Stimulated activated CD8-positive, alpha-beta memory T cell treated with anti-CD3 and anti-CD28 coated beads, Interleukin-15, amount 100 ng/mL, for 1 hour (primary cell): ENCODE measurements at places on chromosomes 4 and X.

- DNase-seq: no peak
These were observed 15.7 kb downstream of the RNF128 start for GRCh38 chrX:106742193-106742592.

DNA sequence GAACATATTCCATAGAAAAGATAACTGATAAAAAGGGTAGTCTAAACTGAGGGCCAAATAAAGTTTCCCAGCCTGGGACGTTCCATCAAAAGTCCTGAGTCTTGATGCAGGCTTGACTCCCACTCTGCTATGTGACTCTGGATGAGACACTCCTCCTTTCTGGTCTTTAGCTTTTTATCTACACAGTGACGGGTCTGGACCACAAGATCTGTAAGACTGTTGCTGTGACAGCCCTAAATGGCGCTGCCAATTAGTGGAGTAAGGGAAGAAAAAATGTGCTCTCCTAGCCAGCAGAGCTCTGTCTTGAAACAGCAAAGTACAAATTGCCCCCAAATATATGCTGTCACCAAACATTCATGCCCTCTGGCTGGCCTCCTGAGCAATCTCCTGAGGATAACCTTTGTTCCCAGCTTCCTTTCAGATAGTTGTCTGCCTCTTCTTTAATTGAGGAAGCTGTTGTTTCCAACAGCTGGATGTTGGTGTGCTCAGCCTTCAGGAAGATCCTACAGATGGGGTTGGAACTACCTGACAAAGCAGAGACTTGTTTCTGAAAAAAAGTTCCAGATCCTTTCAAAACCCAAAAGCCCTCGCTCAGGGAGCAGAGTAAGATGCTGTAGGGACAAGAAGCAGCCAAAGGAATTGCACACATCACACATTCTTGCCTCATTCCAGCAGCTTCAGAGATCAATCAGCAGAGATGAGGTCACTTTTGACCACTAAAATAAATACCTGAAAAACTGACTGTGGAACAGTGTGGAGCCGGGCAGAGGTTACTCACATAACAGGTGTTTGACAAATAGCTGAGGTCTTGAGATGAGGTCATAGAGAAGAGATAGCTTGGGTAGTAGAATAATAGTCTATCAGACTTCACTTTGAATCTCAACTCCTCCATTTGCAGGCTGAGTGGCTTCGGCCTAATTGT, 383.4 kb upstream of the FGF13 start:
- DNase-seq: no peak

DNA sequence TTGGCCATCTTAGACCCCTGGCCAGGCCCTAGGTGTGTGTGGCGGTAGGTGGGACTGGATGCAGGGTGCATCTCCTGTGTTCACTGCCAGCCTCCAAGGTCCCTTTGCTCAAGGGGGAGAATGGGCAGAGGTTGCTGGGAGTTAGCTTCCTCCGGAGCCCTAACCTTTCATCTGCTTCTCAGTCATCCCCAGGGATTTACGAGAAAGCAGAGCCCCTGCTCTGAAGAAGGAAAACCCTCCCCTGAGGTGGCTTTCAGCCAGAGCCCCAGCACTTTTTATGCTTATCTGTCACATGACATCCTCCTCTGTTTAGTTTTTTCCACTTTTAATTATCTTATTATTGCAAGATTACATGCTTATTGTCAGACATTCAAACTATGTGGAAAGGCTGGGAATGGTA, 44.9 kb upstream of the DDX3X start:
- no peak for DNase-seq

DNA sequence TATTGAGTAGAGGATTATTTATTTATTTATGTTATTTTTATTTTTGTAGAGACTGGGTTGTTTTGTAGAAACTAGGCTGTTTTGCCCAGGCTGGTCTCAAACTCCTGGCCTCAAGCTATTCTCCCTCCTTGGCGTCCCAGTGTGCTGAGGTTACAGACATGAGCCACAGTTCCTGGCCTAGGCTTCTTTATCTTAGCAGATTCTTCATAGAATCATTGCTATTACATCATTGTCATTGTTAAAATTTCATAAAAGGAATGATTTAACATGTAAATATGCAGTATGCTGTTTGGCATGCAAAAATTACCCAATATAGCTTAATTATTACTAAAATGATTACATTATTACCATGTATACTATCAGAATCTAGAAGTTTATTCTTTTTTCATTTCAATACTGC, 24.2 kb downstream of the SULT1E1 start:
- DNase-seq: no peak

GRCh38 chrX:120840827-120841226, 34.8 kb downstream of the CT47B1 start:
- no peak for DNase-seq

DNA sequence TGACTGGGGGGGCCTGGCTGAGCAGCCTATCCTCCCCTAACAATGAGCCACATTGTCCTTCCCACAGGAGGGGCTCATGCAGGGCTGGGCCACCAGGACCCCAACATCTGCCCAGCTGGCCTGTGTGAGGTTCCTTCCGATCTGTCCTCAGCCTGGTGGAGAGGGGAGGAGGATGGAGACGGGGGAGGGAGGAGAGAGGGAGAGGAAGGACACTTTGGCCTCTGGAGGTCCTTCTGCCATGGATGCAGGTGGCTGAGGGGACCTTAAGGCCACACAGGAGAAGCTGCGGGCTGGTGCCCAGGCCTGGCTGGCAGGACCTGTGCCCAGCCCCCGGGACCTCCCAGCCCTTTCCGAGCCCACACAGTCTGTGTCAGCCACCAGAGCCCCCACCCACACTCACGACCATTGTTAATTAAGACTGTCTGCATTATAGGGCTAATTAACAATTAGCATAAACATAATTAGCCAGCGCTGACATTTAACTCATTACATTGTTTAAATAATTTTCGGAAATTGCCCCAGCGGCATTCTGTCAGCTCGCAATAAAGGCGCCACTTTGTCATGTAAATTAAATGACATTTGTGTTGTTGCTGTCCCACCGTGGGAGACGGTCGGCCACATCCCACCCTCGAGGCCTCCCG, 53.0 kb upstream of the NKX1-1 start:
- DNase-seq: no peak

DNA sequence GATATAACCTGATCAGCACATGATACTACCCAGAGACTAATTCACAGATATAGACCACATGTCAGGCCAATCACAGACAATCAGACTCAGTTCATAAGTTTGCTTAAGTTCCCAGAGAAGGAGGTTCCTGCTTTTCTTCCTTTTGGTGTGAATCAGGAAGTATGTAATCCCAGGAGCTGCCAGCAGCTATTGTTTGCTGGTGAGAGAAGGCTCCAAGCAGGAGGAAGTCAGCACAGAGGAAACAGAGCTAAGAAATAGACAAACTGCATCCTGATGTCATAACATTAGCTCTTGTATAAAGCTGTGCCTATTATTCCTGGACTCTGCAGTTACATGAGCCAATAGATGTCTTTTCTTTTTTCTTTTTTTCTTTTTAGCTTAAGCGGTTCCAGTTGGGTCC, 50.9 kb downstream of the UCHL1 start:
- no peak for DNase-seq

DNA sequence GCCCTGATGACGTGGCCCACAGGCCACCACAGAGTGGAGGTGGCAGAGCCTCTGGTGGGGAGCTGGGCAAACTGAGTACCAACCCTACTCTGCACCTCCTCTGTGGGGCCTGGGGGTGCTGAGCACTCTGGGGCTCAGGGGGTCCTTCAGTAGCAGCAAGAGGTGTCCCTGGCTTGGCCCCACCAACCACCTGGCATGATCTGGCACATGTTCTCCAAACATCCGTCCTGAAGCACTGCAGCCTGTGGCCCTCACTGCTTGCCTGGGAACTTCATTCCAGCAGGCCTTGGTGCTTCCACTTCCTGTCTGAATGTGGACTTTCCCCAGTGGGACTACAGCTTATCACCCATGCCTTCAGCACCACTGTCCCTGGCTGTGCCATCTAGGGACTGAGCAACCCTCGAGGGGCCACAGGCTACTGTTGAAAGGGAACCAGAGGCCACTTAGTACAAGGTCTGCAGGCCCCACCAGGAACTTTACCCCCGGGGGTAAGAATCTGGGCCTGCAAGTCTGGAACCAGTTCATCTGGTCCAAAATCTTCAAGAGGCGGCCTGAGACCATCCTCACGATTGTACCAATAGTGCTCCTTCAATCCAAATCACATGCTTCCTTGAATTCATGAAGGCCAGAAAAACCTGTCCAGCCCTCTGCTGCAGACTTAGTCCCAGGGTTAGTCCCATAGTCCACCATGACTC, 13.2 kb downstream of the TNIP2 start:
- no peak for DNase-seq

- DNase-seq: no peak
These were observed 39.7 kb upstream of the DHRSX start for GRCh38 chrX:2540426-2540947.
